ENCODE measurements at places on chromosomes 4 and X.

- no peak for DNase-seq
Observed at GRCh38 chr4:119048446-119048845, 87.2 kb upstream of the MYOZ2 start.

GRCh38 chrX:155679715-155680114 lies 67.0 kb upstream of the TMLHE start:
- DNase-seq = no peak

DNA sequence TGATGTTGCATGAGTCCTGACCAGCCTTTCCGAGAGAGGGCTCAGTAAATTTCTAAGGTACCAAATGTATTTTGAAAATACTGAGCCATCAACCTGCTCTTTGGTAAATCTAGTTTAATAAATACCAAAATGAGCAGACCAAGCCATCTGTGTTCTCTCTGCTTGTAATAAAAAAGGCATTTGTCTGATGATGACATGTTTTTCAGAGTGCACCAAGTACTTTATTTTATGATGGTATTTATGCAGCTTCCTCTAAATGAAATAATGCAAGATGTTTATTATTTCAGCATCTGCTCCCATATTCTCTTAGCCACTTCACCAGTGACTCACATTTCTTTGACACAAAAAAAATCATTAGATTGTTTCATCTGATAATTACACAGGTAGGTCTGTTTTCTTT lies 700.5 kb downstream of the TRIML1 start:
- no peak for DNase-seq

DNA sequence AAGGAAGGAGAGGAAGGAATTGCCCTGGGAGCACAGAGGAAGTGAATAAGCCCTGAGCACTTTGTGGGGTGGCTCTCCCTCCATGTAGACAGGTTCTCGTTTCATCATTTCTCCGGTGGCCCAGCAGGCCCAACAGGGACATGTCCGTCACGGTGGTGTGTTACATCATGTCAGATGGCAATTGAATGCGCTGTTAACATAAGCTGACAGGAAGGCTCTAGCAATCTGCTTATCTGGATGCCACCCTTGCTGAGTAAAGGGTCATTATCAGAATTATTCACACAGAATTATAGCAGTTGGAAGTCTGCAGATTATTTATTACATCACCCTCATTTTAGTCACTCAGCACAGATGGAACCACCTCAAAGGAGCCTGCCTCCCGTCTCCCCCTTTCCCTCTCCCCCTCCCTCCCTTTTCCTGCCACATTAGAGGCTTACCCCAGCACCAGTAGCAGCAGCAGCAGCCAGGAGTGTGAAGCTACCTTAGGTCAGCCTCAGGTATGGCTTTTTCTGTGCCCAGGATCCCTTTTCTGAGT lies 124.3 kb upstream of the TRIM2 start:
- DNase-seq = no peak

GRCh38 chr4:65538571-65538970 lies 131.7 kb downstream of the EPHA5 start:
- no peak for DNase-seq

Data from GM19239 (cell line).